Gastroesophageal sphincter (tissue), 4 donors: ENCODE measurements at places on chromosomes 7 and 10.
A peak's percentile ranks its signal among the peaks of the same experiment; 100 is the strongest.

DNA sequence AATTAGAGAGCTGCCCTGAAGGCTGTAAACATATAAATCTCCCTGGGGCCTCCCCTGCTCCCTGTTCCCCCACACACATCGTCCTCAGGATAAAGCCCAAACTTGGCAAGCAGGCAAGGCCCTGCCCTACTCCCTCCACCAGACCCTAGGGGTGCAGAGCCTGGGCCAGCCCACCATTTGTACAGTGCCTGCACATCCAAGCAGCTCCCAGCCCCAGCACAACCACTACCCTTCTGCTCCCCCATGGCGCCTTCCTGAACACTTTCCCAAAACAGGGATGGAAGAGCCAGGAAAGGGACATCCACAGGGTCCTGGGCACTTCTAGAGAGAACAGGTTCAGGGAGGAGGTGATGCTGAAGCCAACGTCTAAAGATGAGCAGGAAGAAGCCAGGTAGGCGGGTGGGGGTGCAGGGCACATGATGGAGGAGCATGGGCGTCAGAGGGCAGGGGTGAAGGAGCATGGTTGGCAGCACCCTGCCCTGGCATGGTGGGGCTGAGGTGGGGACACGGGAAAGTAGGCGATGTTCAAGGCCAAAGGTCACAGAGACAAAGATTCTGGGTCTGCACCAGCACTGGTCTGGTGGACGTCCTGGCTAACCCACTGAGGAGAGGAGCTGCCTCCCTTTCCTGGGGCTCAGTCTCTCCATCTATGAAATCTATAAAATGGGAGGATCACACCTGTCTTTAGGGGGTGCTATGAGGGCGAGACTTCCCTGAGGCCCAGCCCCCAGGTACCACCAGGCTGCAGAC lies 140.6 kb downstream of the ARHGAP22 start:
- no peak for ATAC-seq

DNA sequence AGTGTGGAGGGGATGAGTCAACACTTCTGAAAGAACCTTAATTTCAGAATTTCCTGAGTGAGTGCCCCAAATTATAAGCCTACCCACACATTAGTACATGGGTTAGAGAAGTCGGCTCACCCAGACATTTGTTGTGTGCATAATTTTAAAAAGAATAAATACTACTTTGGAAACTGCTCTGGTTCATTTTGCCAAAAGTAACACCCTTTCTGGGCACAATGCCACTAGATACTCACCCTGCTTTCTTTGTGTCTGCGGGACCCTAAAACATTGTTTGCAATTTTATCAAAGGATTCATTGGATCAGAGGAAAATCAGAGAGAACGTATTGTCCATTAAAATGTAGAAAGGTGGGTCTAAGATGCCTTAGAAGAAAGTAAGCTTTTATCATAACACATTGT lies 245.5 kb upstream of the NRP1 start:
- no peak for ATAC-seq

DNA sequence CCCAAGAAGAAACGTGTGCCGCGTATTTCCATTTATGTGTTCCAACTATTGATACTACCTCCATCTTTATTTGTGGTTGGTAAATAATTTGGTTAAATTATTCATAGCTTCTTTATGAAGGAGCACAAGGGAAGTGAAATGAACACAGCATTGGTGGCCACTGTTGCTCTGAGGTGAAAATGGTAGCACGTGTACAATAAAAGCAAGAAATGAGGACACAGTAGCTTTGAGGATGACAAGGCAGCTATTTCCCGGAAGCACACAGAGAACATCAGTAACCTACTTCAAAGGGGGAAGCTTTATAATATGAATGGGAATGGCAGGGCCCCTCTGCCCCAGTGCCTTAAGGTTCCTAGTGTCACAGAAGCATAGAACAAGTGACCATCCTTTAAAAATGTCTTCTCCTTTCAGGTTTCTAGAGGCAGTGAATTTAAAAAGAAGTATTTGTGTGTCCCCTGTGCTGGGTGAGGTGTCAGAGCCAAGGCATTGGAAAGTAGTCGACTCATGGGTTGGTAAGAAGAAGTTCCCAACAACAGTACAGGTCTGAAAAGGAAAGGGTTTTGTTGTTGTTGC lies 78.8 kb downstream of the SGMS1 start:
- no peak for ATAC-seq

- ATAC-seq = no peak
Measured at GRCh38 chr7:81715984-81716588, 53.8 kb downstream of the HGF start.

- no peak for ATAC-seq
Measured at GRCh38 chr10:89479771-89480446, 55.5 kb downstream of the SLC16A12 start.

DNA sequence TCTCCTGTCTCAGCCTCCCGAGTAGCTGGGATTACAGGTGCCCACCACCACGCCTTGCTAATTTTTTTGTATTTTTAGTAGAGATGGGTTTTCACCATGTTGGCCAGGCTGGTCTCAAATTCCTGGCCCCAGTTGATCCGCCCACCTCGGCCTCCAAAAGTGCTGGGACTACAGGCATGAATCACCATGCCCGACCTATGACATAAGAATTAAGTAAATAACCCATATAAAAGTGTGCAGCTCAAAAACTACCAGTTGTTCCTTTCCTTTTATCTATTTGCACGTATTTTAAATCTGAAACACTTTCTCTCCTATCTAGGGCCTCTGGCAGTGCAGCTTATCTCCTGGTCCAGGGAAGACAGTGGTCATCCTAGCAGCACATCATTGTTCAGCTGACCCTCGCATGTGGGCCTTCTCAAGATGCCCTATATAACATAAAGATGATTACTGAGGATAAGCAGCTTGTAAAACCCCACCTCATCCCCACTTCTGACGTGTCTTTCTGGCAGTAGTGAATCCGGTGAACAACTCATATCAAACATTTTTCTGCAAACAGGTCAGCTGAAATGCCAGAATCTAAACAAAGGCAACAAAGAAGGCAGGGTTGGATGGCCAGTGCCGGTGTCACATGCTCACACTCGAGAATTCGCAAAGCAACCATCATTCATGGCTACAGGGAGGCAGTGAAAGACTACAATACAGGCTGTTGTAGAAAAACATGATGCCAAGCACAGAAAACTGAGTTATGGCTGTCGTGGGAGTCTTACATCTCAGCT lies 36.0 kb upstream of the KCNIP2 start:
- ATAC-seq = no peak

DNA sequence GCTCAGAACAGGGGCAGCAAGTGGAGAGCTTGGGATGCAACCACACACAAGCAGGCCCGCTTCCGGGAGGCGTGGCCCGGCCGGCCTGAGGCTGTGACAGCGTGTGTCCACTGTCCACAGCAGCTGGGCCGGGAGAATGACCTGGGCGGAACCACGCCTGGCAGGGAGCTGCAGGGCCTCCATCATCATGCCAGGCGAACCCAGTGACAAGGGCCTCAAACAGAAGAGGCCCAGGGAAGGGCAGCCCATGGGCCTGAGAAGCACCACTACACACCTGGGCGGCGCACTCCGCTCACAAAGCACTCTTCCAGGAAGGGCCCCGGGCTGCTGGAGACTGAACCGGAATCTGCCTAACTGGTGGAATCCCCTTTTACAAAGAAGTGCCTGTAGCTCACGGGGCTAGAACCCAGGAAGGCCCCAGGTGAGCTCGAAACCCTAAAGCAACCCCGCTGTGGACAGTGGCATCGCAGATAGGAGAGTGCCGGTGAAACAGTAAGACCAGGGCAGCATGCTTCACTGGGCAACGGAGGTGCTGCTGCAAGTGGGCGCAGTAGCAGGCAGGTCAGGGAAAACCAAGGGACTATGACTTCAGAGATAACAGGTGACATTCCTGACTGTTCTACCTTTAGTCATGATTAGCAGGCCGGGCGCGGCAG lies 66.0 kb downstream of the MAD1L1 start:
- ATAC-seq = peak; percentile 50

DNA sequence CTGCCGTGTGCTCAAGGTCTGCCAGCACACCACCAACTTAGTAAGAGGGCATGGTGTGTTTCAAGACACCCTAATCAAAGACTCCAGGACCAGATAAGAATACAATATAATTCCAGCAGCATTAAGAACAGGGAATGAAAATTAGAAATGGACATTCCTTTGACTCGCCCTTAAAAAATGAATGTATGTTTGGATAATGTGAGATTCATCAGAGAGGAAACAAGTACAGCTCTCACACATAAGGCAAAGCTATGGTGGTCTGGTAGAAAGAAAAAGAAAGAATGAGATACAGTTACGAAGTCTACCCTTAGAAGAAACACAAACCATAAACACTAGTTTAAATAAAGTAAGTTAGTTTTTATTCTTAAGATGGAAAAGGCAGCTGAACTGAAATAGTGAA lies 174.8 kb upstream of the ANK3 start:
- no peak for ATAC-seq

DNA sequence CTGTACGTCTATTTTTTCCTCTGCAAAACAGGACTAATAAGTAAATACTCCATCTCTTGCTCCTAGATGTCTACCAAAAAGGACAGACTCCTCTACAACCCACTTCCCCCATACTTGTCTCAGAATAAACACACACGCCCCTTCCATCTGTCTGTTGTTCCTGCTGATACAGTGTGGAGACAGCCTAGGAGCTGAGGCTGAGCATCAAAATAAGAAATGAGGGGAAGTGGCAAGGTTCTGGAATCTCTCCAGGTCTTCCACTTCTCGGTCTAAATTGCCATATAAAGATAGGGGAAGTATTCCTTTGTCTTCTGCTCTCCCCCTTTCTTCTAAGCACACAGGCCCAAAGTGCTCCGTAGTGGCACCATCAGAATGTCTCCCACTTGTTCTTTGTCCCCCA lies 30.8 kb upstream of the VSIR start:
- ATAC-seq = peak; percentile 49

- ATAC-seq = no peak
Measured at GRCh38 chr10:132774902-132775863, 10.8 kb downstream of the NKX6-2 start.

DNA sequence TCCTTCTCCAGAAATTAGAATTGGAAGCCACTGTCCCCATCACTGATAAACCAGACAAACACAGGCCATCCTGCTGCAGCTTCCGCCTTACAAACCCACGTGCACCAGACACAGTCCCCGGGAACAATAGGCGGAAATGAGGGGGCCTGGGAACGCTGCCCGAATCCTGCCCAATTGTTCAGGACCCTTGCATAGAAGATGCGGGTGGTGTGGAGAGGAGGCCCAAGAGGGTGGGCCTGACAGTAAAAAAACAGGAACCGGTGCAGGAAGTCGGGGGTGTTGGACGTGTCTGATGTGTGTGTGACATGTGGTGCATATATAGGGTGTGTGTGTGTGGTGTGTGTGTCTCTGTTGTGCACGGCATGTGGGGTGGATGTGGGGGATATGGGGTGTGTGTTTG lies 26.5 kb upstream of the CHST15 start:
- peak; percentile 52 for ATAC-seq

- no peak for ATAC-seq
Measured at GRCh38 chr7:26193432-26194207, 6.9 kb downstream of the HNRNPA2B1 start.

GRCh38 chr10:47309408-47310089 lies 9.6 kb downstream of the GDF10 start:
- no peak for ATAC-seq

GRCh38 chr10:49143249-49143648 lies 9.4 kb upstream of the FAM170B start:
- ATAC-seq = no peak

GRCh38 chr7:151384776-151385625 lies 24.8 kb downstream of the WDR86 start:
- ATAC-seq = no peak

- ATAC-seq = peak; percentile 98
Measured at GRCh38 chr10:114173921-114174694, at the start of gene CCDC186. Gene CCDC186, minus strand, starts transcription at chr10:114174203. Its CDS starts 10,935 bp downstream, at chr10:114163268.
